Activated CD4-positive, CD25-positive, alpha-beta regulatory T cell treated with anti-CD3 and anti-CD28 coated beads, Interleukin-2, amount 50 U/mL, for 24 hours (primary cell): ENCODE measurements at places on chromosomes 4 and X.

DNA sequence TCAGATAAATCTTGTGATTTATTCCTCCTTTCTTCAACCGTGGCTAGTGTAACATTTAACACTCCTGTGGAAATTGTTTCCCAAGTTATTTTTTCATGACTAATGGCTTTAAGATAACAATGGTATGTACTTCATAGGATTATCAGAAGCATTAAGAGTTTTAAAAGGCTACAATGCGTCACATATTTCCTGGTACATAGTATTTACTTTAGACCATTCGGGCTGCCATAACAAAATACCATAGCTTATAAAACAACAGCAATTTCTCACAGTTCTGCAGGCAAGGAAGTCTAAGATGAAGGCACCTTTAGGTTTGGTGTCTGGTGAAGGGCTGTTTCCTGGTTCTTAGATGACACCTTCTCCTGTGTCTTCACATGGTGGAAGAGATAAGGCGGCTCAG, 158.6 kb downstream of the PAPSS1 start:
- ATAC-seq = no peak

GRCh38 chrX:111244235-111244750, 26.0 kb downstream of the CAPN6 start:
- no peak for ATAC-seq

GRCh38 chr4:8409264-8410065, 31.1 kb downstream of the ACOX3 start:
- peak; percentile 47 for ATAC-seq

DNA sequence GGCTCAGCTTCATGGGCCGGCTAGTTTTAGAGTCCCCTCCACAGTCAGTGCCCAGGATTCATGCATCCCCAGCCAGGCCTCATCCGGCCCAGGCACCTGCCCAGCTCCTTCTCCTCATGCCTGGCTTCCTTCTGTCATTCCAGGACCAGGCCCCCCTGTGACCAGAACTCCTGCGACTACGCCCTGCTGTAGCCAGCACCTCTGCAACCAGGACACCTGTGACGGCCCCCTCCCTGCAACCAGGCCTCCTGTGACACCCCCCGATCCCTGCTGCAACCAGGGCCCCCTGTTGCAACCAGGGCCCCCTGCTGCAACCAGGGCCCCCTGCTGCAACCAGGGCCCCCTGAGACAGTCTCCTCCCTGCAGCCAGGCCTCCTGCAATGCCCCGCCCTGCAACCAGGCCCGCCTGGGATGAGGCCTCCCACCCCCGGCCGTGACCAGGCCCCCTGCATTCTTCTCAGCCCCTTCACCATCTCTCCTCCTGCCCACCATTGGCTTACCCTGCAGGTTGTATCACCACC, 46.8 kb downstream of the HTRA3 start:
- no peak for ATAC-seq

- no peak for ATAC-seq
Measured at GRCh38 chrX:15853586-15854079, 980 bp downstream of the AP1S2 start.

- no peak for ATAC-seq
Measured at GRCh38 chrX:12206413-12206812, 68.1 kb downstream of the FRMPD4 start.

- no peak for ATAC-seq
Measured at GRCh38 chrX:45324941-45325340, 124.3 kb upstream of the DIPK2B start.

- ATAC-seq = no peak
Measured at GRCh38 chr4:19248023-19248422, 1003.7 kb upstream of the SLIT2 start.

- ATAC-seq = no peak
Measured at GRCh38 chr4:123941306-123941705, 544.7 kb downstream of the SPRY1 start.

DNA sequence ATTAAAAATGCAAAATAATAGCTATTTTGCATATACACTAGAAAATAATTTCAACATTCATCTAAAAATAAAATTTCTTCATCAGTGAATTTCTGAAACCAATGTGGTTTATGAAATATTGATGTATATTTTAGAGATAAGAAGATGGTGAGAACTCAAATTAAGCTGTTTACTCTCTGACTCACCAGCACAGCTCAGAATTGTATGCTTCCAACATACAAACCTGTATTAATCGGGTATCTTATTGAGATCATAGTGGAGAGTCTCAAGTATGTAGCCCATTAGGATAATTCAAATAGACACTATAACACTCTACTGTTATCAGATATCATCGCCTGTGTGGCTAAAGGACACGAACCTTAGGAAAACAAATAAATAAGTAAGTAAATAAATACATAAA, 899.5 kb upstream of the INTU start:
- no peak for ATAC-seq

- ATAC-seq = no peak
Measured at GRCh38 chr4:93030670-93031069, 726.9 kb downstream of the GRID2 start.

DNA sequence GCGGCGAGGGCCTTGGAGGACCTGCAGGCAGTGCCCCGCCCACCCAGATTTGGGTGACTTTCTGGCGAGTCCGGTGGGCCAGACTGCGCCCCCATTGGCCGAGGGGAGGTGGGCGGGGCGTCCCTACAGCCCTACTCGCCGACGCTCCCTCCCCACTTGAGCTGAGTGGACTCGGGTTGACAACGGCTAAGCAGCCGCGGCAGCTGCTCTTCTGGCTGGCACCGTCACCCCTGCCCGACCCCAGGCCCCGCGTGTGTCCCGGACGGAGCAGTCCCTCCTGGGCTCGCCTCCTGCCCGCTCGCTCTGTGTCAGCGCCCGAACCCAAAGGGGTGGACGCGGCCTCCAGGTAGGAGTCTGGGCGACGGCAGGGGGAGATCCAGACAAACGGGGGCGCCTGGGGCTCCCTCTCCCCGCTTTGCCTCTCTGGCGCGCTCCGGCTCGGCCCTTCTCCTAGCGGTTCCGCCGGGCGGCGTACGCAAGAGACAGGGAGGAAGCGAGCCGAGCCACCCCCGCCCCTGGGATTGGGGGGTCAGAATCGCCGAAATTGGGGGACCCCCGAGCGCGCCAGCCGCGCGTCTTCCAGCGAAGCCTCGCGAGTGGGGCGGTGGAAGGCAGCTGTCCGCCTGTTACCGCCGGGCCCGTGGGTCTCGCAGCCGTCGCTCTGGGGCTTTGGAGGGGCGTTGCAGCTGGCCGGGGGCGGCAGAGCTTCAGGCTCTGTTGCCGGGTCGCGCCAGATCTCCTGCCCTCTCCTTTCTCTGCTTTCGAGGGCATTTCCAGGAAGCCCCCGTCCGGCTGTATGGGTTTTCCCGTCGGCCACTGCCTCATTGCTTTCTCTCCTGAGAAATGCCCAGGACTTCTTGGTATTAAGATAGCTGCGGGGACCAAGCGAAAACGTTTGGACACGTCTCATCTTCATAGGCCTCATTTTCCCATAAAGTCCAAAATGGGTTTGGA, 46.3 kb downstream of the STARD8 start:
- ATAC-seq = peak; percentile 17

DNA sequence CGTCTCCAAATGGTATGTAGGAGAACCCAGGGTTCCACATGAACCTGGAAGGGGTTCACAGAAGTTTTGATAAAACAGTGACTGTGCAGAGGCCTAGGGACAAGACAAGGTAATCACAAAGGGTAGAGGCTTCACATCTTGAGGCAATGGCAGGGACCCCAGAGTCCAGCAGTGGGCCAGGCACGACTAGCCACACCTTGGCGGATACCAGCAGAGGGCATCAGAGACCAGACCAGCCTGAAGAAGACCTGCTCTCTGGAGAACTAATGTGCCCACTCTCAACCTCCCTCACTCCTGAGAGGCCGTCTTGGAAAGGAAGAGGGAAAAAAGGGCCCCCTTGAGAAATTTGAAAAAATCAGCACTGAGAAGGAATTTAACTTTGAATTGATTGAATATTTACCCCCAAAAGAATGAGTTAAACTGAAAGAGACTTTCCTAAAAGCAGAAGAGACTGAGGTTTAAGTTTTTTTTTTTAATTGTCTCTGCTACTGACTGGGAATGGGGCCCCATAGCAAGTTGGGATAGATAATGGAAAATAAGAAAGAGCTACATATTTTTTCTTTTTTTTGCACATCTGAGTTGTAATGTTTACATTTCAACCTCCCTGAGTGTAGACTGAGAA, 243.8 kb upstream of the JADE1 start:
- ATAC-seq = no peak

GRCh38 chrX:9681011-9681410, 84.6 kb downstream of the GPR143 start:
- ATAC-seq = no peak

DNA sequence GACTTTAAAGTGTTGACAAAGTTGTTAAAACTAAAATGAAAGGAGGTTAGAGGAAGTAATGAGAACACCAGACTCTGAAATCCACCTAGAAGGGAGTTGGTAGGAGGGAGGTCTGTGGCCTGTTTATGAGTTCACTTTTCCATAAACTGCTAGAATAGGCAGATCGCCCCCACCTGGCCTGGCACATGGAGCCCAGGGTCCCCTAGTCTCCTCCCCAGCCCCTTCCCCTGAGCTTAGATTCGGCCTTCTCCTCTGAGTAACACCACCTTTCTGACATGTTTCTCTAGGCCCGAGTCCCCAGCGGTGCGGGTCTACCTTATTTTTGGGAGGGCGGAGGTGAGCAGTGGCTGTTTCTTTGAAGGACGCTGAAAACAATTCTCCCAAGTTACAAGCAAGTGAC, 54.5 kb upstream of the FAT1 start:
- no peak for ATAC-seq

DNA sequence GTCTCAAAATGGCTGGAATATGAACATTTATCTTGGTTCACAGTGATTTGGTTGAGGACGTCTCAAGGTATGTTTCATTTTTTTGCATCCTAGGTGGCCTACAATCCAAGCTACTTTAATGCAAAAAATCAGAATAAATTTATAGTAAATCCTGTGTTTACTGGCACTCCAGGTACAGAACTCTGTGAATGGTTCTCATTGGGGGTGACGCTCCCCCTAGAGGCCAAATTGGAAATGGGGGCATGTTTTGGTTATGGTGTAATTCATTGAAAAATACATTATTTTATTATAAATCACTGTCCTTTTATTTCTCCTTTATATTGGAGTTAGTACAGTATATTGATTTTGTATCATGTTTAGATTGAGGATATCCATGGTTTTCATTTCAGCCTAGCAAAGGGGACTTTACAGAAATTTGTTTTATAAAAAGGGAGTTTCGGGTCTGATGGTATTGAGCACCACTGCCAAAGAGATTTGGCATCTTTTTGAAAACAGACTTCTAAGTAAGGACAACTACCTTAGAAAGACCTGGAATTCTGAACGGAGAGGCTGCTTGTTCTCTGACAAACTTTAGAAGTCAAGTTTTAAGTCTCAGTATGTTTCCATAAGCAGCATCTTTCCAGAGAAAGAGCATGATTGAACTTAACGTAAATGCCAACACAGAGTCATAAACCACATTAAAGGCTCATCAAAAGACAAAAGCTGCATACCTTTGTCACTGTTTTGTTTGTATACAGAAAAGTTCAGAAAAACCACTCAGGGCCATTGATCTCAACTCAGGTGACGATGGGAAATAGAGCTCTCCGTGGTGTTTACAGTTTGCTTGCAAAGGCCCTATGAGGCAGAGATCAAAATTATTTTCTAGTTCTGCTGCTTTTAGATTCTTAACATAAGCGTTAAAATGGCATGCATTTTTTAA, 19.4 kb downstream of the MTM1 start:
- no peak for ATAC-seq
